ENCODE measurements at places on chromosomes 4 and X.

DNA sequence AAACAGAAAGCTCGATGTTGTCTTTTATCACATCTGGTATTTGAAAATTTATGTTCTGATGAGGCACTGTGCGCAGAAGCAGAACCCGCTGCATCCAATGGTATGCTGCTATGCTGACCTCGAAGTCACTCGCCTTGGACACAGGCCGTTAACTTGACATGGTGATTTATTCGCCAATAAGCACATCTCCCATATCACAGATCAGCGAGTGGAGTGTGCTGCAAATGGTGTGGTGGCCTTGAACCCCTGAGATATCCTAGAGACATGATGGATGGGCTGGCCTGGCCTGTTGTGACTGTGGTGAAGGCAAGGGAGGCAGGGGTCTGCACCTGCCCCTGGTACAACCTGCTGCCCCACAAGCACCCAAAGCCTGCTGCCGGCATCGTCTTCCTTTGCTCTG, 175.4 kb upstream of the FRG1 start:
- DNase-seq = no peak

DNA sequence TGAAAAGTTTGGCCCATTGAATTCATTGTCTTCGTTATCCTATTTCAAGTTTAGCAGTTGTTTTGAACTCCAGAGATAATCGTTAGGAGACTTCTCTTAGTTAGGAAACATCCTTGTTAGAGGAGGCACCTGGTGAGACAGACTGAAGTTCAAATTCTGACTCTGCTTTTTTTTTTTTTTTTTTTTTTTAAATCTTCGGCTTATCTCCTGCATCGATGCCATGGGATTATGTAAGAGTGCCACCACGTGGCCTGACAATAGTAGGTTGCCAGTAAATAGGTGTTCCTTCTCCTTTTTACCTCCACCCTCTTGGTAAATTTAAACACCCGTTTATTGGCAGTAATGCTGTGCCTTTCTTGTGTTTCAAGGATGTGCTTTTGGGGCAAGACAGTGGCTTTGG, 149.3 kb downstream of the SOWAHB start:
- DNase-seq = no peak

DNA sequence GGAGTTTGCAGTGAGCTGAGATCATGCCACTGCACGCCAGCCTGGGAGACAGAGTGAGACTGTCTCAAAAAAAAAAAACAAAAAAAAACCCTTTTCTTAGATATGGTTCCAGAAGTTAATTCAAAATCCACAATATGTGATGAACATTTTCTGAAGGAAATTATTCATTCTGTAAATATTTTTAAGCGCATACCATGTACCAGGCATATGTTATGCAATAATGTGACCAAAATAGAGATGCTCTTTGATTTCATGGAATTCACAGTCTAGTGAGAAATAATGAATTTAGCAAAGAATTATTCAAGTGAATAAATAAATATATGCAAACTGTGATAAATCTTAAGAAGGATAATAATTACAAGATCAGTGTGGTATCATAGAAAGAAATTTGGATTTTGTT, 174.7 kb downstream of the GC start:
- no peak for DNase-seq

DNA sequence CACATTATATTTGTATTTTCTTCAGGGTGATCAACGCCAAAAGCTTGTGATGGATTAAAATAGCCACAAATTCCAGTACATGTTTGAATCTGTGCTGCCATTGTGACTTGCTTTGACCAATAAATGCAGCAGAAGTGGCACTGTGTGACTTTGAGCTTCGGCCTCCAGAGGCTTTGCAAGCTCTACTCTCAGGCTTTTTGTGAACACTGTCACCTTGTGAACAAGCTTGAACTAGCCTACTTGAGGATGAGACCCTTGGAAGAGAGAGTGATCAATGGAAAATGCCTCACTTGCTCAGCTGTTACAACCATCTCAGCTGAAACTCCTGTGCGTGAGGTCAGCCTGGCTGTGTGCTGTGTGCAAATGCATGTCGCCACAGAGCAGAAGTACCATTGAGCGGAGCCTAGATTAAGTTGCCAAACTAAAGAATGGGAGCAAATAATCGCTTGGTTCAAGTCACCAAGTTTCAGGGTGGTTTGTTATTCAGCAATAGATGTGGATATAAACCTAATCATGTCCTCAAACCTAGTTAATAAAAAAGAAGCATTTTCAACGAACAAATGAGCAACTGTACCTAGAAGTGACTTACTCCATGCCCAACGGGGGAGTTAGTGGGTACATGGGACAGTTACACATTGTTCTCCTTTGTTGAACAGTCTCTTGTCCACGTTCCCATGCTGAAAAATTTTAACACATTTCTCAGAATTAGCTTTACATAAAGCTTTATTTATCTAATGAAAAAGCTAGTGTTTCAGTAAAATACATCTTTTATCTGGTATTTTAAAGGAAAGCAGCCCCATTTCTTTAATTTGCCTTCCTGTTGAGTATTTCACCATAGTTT, 23.5 kb downstream of the NOA1 start:
- no peak for DNase-seq

DNA sequence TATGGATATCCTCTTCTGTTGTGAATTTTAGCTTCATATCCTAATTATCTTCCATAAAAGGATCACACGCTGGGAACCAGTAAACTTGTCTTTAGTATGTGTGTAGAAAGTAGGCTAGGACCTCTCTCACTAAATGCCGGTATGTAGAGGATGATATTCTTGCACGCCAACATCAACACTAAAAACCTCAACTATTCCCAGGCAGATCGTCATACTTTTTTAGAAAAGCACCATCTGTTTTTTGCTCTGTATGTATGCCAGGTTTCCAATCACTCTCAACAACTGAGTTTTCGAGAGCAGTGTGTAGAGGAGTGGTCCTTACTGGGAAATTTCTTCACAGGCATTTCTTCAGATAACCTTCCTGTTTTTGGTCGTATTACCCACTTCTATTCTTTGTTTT, 283.6 kb downstream of the GALNTL6 start:
- DNase-seq = no peak

DNA sequence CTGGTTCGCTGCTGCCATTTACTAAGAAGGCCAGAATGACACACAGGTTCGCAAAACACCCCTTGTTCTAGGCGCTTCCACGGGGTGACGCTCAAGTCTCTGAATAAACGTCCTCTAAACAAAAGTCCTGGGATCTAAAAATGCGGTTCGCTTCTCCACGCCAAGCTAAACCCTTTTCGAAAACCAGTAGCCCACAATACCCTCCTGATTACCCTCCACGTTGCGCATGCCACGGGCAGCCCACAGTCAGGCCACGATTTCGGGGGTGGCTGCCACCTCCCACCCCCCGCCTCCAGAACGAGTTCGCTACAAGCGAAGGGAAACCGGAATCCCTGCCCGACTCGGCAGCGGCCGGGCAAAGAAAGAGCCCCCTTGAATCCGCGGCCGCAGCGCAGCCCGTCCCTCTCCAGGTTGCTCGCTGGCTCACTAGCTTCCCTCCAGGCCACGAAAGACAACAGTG, 423 bp downstream of the RPL39 start:
- DNase-seq = no peak

GRCh38 chr4:138392751-138393308, 150.7 kb upstream of the SLC7A11 start:
- DNase-seq = no peak

DNA sequence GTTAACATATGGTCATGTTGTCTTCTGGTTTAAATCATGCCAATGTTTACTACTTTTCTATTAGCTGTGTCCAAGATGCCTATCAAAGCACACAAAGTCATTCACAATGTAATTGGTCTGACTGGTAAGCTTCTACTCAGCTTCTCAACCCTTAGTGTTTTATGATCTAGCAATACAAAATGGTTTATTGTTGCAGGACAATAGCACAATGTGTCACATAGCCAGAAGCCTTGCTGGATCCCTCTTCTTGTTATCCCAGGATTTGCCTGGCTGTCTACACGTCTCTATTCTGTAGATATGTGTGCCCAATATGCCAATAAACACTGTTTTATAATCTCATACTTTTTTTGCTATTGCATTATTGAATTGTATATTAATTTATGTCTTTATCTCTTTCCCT, 1111.0 kb upstream of the AGA start:
- no peak for DNase-seq

GRCh38 chr4:58261526-58261925, 1151.3 kb upstream of the IGFBP7 start:
- no peak for DNase-seq
